ENCODE measurements at places on chromosomes 2 and 18. TPM values are rescaled to one million over a fixed set of nuclear protein-coding genes. Genes with fewer than 3 reads are reported as not detected.

KATNAL2 gene
- 9.6 TPM for polyA plus RNA-seq

PDE1A gene
- polyA plus RNA-seq = 21.5 TPM

DLX2 gene
- polyA plus RNA-seq = 0.09 TPM

TXNDC2 gene
- 0.05 TPM for polyA plus RNA-seq

DNA sequence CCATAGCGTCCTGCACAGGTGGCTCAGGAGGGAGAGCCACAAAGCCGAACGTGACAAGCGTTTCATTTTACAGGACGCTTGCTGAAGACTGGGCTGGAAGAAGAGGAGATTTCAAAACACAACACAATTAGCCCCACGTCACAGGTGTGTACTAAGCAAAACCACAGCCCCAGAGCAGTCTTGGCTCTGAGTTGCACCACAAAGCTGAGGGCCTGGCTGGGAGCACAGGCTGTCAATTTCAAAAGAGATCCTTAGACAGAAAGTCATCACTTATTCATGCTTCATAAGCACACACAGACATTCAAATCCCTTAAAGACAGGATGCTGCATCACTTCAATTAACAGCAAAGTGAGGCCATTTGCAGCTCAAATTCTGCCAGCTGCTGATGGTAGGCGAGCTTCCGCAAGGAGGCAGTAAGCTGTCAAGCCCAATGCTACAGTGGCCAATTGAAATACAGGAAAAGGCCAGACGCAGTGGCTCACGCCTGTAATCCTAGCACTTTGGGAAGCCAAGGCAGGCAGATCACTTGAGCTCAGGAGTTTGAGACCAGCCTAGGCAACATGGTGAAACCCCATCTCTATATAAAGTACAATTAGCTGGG is 79.6 kb downstream of the SKA1 start:
- DNase-seq = no peak

DNA sequence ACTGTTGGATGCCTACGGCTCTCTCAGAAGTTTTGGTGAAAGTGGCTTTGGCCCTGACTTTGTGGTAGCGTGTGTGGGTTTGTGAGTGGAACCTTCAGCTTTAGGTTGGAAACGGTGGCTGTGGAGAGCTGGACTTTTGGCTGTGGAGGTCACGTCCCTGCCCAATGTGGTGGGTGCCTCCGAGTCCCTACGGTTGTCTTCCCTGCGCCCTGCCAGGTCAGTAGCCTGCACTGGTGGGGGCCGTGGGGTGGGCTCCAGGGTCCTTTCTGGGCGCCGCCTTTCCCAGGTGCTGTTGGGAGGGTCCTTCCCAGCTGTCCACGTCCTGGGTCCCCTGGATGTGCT is 11.1 kb downstream of the COLEC11 start:
- DNase-seq = no peak

DNA sequence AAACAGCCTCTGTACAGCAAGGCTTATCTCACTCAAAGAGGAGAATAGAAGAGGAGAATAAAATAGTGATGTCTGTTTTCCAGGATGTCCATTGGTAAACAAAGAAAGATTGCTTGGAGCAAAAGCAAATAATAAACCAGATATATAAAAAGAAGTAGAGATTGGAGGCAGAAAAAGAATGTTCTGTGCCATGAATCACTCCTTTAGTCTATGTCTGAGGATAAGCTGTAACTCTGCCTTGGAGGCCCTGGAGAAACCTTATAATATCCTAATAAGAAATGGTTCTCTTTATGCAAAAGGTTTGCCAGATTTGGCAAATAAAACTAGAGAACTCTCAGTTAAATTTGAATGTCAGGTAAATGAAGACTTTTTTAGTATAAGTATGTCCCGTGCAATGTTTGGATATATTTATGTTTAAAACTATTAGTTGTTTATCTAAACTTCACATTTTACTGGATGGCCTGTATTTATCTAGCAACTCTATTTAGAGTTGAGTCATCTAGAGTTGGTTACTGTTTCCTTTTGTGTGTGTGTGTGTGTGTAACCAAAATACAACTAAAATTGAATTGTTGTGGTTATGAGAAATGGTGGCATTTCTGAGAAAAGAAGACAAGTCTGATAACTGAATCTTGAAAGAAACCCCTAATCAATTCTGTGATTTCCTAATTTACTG is 510.3 kb upstream of the SETBP1 start:
- no peak for DNase-seq

DNA sequence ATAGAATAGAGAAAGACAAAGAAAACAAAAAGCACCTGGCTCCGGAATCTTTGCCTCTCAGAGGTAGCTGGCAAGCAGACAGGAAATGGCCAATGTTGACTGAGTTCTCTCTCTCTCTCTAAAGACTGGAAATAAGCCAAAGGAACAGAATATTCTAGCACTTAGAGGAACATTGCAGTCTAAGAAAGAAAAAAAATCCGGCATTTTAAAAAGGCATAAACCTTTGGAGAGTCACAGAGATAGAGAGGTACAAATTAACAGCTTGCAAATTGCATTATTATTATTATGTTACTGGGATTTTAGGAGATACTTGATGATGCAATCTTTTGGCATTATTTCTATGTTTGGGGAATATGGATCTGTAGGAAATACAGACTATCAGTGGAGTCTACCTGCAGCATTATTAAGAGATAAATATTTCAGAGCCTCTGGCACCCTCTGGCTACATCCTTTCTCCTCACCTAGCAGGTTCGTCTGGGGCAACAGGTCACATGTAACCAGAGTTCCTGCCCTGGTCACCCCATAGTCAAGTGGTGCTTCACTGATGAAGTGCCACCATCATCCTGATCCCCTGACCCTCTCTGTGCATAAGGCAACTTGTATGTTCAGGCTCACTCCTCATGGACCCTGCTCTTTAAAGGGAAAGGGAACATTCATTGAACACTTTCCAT is 318.9 kb upstream of the ACVR2A start:
- DNase-seq = no peak

GRCh38 chr18:5914016-5914415 is 18.7 kb upstream of the TMEM200C start:
- no peak for DNase-seq

DNA sequence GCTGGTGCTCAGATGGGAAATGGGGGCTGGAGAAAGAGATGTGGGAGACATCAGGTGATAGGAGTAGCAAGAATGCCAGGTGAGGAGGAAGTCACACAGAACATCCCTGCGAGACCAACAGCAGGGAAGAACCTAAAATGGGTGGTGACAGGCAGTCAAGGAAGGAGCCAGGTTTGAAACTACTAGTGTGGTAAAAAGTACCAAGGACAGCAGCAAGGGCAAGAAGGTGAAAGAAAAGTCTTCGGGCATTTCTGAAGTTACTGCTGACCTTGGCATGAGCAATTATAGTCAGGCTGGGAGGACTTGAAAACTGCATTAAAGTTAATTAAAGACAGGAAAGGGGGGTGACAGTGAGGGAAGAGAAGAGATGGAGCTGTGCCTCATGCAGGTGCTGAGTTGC is 410.4 kb downstream of the RAD51AP2 start:
- DNase-seq = no peak

DNA sequence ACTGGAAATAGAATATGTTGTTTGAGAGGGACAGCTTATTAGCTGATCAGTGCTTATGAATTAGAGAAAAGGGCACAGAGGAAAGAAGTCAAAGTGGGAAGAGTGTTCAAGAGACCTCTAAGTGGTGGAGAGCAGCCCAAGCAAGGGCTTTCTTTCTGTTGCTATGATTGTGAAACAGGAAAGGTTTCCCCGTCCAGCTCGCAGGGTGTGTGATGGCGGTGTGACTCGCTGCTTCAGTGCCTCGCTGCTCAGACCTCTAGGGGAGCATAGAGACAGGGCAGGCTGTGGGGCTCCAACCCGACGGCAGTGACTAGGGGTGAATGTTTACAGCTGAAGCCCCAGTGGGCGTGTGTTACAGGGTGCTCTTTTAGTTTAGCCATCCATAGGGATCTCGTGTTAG is 166.5 kb upstream of the COPS8 start:
- DNase-seq = no peak

DNA sequence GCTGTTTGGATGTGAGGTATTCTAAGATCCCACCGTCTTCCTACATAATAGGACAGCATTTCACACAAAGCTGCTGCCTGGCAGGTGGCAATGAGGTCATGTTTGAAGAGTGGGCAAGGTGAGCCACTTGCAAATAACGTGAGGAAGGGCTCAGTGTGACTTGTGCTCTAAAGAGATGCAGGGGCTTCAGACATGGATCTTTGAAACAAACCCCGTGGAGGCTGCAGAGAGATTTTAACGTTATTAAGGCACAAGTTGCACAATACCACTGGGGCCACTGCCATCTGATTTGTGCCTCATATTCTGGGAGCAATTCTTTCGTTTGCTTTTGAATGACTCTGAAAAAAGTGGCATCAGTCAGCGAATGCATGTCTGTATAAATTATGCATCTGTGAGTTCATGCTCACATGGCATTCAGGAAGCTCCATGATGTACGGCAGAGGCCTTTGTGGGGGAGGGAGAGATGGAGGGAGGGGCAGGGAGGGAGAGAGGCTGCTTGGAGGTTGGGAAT is 362.0 kb downstream of the SOX11 start:
- no peak for DNase-seq

All from right renal pelvis (tissue), 4 donors.